Natural killer cell treated with Interleukin-12 subunit alpha and Interleukin-12 subunit beta and Interleukin-15 and Interleukin-18, amount 100 ng/mL, for 72 hours (primary cell): ENCODE measurements at places on chromosomes 2 and 18.

GRCh38 chr2:69993048-69993565, 31.7 kb upstream of the ASPRV1 start:
- DNase-seq = no peak

DNA sequence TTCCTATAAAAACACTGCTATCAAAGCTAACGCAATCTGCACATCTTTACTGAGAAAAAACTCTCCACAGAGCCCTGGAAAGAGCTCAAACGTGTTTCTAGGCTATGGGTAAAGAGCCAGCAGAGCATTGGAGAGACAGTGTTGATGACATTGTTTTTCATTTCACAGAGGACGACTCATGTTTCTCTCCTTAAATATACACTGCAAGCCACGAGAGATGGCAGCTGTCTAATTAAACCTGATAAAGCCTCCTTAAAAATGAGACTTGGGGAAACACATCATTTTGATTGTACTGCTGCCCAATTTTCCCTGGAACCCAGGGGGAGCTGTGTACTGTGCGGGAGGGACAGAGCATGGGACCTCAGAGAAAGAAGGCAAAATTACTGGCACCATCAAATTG, 294.3 kb upstream of the SETBP1 start:
- no peak for DNase-seq

DNA sequence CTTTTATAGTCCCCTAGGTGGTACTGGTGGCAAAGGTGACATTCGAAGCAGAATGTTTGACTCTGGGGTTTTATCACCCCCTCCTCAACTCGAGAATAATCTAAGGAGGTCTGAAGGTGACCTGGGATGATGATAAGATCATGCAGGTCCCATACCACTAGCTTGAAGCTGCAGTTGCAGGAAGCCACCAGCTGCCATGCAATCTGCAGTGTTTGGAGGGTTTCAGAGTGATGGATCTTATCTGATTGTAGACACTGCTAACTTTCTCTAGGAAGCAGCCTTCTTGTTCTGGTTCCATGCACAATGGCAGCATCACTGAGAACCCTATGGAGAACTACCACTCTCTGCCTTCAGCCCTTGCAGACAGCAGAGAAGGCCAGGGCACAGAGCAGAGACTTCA, 59.4 kb upstream of the LRPPRC start:
- DNase-seq = no peak

- no peak for DNase-seq
Measured at GRCh38 chr2:98768384-98769113, 37.6 kb upstream of the MGAT4A start.

DNA sequence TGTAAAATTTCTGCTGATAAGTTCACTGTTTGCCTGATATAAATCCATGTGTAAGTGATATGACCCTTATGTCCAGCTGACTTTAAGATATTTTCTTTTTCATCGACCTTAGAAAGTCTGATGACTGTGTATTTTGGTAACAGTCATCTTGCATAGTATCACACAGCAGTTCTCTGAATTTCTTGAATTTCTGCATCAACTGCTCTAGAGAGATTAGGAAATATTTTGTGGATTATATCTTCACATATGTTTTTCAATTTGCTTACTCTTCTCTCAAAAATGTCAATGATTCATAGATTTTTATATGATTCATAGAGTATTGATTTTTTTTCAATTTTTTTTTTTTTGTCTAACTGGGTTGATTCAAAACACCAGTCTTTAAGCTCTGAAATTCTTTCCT, 945.3 kb downstream of the TRIB2 start:
- DNase-seq = no peak
